Stimulated activated CD4-positive, alpha-beta T cell treated with anti-CD3 and anti-CD28 coated beads, TNF-alpha, amount 100 ng/mL, for 4 hours (primary cell): ENCODE measurements at places on chromosomes 13 and 19.
A peak's percentile ranks its signal among the peaks of the same experiment; 100 is the strongest.

DNA sequence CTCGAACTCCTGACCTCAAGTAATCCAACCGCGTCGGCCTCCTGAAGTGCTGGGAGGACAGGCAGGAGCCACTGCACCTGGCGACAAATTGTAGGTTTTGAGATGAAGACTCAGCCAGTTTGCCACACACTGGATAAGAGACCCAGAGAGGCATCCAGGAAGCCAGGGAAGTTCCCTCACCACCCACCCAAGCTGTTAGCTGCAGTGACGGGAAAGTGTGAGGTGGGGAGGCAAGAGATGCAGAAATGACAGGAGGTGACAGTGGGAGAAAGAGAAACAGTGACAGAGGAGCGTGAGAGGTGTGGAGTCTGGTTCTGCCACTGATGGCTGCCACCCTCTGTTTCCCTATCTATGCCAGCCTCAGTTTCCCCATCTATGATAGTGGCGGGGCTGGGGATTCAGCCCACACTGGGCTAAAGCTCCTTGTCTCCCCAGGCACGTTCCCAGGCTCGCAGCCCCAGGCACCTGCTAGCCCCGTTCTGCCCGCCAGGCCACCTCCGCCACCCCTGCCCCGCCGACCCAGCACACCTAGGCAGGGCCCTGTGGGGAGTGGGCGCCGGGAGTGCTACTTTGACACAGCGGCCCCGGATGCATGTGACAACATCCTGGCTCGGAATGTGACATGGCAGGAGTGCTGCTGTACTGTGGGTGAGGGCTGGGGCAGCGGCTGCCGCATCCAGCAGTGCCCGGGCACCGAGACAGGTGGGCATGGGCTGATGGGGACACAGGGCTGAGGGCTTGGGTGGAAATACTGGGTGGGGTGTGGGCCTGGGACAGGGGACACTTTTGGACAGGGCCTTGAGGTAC is 21.0 kb downstream of the LTBP4 start:
- no peak for DNase-seq

DNA sequence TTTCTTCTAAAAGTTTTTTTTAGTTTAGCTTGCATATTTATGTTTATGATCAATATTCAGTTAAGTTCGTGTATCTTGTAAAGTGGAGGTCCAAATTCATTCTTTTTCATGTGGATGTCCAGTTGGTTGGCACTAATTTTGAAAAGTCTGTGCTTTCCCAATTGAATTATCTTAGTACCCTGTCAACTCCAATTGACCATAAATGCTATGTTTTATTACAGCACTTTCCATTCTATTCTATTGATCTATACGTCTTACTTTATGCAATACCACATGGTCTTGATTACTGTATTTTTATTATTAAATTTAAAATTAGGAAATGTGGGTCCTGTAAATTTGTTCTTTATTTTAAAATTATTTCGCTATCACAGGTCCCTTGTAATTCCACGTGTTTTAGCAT is 837.6 kb upstream of the SLC10A2 start:
- no peak for DNase-seq

DNA sequence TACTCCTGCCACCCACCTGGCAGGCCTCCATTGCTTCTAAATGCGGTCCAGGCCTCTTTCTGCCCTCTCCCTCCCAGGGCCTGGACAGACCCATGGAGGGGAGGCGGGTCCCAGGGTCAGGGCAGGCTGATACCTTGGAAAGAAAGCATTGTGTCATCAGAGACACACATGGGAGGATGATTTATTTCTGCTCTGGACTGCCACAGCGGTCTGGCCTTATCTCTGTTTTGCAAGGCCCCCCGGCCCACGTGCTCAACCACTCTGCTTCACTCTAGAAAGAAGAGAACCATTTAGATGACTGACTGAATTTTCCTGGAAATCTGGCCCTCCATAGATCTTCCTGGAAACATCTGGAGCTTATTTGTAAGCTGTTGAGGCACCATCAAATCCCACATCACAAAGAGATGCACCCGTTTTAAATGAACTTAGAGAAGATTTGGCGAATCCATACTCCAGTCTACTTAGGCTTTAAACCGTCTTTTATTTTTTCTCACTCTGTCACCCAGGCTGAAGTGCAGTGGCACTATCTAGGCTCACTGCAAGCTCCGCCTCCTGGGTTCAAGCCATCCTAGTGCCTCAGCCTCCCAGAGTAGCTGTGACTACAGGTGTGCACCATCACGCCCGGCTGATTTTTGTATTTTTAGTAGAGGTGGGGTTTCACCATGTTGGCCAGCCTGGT is 48.3 kb upstream of the URI1 start:
- no peak for DNase-seq

- no peak for DNase-seq
These were observed 19.8 kb upstream of the KLK4 start for GRCh38 chr19:50931023-50931422.

DNA sequence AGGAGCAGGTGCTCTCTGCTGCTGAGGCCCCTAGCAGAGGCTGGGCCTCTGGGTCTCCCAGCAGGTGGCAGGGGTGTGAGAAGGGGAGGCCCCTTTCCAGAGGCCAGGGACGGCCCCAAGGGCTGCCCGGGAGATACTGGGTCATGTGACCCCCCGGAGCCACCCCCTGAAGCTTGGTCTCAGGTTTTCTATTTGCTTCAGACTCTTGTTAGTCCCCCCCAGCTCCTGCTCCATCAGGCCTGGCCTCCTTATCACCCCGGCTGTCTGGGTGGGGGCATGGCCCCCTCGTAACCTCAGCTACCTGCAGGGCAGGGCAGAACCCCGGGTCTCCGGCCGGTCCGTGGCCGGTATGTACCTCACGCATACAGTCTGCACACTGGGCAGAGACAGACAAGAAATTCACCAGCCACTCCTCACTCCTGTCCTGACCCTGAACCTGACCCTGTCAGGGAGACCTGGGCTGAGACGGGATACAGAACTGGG is 13.2 kb upstream of the TCF3 start:
- no peak for DNase-seq

GRCh38 chr13:61944329-61944929 is 528.8 kb upstream of the PCDH20 start:
- no peak for DNase-seq

DNA sequence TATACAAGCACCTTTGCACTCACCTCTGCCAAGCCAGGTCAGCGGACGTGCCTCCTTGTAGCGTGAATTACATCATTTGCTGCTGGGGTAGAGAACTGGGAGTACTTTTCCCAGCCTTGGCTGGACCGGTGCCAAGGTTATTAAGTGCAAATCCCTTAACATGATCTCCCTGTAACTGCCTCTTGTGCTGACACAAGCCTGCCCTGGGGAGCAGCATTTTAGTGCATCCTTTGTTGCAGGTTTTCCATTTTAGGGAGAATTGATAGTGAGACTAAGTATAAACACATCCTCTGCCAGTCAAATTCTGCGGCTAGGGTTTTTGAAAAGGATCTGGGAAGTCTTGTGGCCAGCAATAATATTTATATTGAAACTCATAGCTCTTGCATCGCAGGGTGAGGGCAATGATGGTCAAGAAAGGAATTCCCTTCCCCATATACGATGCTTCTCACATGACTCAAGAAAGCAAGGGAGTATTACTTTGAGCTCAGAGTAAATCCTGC is 32.7 kb upstream of the DCLK1 start:
- DNase-seq: no peak

GRCh38 chr19:14114854-14115253 is 2.7 kb downstream of the PRKACA start:
- DNase-seq: peak; percentile 31

- no peak for DNase-seq
These were observed 75.9 kb downstream of the HS6ST3 start for GRCh38 chr13:96165840-96166239.

- no peak for DNase-seq
These were observed 8.6 kb upstream of the CDX2 start for GRCh38 chr13:27977476-27978300.

GRCh38 chr19:13887018-13887436 is 10.1 kb downstream of the NANOS3 start:
- DNase-seq: no peak

DNA sequence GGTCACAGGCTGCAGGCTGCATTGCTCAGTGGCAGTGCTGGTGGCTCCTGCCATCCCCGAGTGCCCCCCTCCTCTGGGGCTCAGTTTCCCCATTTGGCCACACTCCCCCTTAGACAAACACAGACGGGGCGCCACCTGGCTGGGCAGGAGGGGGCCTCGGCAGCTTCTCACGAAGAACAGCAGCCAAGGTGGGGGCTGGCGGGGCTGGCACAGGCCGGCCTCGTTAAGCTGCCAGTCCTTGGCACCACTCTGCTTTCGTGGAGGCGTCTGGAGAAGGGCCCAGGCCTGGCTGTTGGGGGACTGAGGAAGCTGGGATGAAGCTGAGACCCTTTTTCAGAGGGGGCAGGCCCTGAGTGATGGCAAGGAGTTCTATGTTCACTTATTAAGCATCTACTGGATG is 3.7 kb upstream of the ZNRF4 start:
- no peak for DNase-seq

DNA sequence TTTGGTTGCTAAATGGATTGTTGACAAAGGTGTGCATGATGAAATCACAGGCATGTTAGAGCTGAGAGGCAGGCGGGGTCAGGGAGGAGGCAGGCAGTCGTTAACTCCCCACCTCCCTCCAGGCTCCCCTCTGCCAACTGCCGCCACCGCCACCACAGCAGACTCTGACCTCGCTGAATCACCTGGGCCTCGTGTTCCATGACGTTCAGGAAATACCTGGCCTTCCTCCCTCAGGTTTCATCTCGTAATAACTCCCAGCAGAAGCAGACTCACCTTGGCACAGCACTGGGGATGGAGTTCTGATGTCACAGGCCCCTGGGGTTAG is 198.5 kb downstream of the KATNAL1 start:
- DNase-seq: no peak

DNA sequence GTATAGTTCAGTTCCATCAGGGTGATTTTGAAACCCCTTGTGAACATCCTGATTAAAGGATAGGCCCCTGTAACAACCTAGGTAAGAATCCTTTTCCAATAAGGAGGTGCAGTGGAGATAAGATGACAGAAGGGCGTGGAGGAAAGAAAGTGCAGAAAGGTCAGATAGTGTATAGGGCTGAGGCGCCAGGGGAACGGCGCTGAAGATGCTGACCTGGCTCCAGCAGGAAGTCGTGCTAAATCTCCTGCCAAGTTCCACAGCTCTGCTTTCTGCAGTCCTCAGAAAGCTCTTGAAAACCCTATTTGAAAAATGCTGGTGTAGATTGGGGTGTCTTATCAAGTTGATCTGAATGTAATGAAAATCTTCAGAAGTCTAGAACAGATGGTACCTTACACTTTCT is 221.7 kb downstream of the COG6 start:
- DNase-seq: no peak

- peak; percentile 36 for DNase-seq
These were observed 13.8 kb downstream of the OR7D4 start for GRCh38 chr19:9205501-9206113.

DNA sequence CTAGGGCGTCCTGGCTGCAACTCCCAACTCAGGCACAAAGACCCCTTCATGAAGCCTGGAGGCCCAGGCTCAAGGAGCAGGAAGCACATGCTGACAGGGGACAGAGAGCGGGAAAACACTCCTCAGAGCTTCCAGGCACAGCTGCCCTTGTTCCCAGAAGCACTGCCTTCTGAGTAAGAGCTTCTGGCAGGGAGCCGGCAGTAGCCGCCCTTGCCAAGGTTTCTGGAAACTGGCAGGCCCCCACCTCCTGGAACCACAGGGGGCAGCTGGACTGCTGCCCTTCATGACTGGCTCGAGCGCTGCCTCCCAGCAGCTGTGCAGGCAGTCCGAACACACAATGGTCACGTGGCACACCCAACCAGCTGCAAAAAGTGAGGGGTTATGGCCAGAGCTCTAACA is 33.6 kb upstream of the EPHX3 start:
- no peak for DNase-seq

GRCh38 chr19:58561373-58562121 is 3.1 kb upstream of the UBE2M start:
- DNase-seq: no peak

- no peak for DNase-seq
These were observed 33.3 kb downstream of the BLOC1S3 start for GRCh38 chr19:45211751-45212381.
